T-helper 17 cell (primary cell): ENCODE measurements at places on chromosomes 7 and 10.

DNA sequence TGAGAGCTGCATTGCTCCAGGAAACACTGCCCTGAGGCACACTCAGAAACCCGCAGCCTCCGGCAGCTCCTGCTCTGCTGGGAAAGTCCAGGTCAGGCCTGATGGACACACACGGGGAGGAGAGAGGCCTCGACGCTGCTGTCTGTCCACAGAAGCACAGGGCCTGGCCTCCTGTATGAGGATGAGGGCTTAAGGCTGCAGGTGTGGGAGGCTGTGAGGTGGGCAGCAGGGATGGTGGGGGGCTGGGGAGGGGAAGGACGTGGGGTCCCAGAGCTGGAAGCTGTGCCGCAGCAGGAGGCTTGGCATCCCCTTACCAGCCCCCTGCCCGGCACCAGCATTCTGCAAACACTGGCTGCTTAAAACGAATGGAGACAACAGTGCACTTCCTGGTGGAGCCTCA, 186.2 kb downstream of the DNAJB6 start:
- DNase-seq: no peak

DNA sequence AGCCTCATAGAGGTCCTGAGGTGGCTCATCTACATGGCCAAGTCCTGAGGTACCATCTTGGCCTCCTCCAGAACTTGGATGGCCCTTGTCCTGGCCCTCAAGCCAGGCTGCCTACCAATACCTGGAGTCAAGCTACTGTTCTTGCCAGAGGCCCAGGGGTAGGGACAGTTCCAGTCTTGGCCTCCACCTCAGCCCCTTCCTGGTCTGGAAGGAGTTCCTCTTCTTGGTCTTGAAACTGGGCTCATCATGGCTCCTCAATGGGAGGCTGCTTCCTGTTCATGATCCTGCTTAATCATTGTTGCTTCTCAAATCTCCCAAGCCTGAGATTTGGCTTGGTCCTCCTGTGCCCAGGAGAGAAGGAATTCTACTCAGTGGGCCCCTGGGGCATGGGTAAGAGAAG, 3.9 kb downstream of the HPS6 start:
- no peak for DNase-seq

GRCh38 chr7:35878351-35878750, 77.5 kb downstream of the SEPTIN7 start:
- DNase-seq: no peak

- no peak for DNase-seq
Observed at GRCh38 chr7:83643739-83644138, 5.2 kb downstream of the SEMA3E start.

DNA sequence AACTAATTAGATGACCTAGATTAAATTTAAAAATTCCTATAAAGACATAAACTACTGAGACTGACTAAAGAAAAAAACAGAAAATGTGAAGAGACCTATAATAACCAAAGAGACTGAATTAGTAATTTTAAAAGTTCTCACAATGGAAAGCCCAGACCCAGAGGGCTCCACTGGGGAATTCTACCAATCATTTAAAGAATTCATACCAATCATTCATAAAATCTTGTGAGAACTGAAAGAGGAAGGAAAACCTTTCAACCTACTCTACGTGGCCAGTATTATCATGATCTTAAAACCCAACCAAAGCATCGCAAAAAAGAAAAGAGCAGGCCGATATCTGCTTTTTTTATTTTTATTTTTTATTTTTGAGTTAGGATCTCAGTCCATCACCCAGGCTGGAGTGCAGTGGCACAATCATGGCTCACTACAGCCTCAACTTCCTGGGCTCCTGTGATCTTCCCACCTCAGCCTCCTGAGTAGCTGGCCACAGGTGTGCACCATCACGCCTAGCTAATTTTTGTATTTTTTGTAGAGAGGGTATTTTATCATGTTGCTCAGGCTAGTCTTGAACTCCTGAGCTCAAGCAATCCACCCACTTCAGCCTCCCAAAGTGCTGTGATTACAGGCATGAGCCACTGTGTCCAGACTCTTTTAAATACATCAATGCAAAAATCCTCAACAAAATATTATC, 48.6 kb downstream of the DGKI start:
- no peak for DNase-seq

GRCh38 chr7:16916105-16916639, 34.4 kb upstream of the AGR3 start:
- no peak for DNase-seq

- no peak for DNase-seq
Observed at GRCh38 chr7:93147363-93147762, 822 bp downstream of the SAMD9L start.

DNA sequence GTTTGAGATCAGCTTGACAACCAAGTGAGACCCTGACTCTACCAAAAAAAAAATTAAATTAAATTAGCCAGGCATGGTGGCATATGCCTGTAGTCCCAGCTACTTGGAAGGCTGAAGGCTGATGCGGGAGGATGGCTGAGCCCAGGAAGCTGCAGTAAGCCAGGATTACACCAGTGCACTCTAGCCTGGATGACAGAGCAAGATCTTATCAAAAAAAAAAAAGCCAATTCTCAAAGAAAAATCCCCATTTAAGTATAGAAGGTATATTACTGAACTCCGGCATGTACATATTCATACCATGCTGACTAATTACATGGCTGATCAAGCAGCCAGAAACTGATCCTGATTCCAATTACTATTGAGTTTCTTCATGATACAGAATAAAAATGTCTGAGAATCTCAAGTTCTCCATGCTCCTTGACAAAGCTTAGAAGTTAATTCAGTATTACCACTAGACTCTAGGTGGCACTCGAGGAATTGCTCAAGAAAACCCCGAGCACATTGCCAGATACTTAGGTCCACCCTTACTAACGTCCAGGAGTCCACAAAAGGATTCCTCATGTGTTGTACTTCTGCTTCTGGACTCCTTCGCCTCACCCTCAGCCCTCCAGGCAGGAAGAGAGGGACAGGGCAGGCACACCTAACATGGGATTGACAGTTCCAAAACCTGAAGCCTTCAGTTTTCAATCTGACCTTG, 148.9 kb downstream of the PARD3 start:
- no peak for DNase-seq

- DNase-seq: no peak
Observed at GRCh38 chr10:123413353-123413752, 252.8 kb upstream of the GPR26 start.

- DNase-seq: no peak
Observed at GRCh38 chr7:123494193-123494796, 40.1 kb downstream of the IQUB start.

DNA sequence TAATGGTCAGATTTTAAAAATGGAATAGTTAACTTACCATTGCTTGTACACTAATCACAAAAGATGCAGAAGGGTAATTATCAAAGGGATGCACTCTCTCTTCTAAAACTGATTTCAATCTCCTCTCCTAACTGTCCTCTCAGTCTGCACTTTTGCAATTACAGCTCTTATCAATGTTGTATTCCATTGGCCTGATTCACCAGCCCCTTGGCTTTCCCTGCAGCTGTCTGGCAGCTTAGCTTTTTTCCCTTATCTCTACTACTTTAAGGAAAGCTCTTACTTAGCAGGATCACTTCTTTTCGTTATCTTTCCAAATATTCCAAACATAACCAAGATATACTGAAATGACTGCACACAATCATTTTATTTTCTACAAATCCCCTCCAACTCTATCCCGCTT, 448.8 kb downstream of the GRM8 start:
- DNase-seq: no peak

DNA sequence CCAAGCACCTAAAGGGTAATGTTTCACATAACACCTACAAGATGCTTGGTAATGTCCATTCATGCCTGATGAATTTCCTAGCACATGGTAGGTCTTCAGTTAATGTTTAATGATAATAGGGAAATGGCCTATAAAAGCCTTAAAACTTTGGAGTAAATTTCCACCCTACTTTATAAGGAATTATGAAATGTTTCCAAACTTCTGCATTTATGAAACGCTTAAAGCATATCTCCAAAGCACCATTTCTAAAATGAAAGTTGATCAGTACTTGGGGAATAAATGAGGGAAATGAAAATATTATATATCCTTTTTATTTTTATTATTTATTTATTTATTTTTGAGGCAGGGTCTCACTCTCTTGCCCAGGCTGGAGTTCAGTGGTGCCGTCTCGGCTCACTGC, 51.8 kb downstream of the INPP5F start:
- no peak for DNase-seq

DNA sequence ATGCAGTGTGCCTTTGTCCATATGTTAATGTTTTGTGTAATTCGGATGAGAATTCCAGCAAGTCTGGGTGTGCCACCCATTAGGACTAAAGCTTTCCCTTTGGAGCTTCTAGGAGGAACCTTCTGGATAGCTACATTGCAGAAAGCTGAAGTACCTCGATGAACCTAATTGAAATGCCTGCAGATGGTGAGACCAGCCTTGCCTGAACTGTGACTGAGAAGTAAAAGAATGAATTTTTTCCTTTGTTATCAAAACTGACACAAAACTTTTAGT, 31.1 kb upstream of the FBXW4 start:
- no peak for DNase-seq

DNA sequence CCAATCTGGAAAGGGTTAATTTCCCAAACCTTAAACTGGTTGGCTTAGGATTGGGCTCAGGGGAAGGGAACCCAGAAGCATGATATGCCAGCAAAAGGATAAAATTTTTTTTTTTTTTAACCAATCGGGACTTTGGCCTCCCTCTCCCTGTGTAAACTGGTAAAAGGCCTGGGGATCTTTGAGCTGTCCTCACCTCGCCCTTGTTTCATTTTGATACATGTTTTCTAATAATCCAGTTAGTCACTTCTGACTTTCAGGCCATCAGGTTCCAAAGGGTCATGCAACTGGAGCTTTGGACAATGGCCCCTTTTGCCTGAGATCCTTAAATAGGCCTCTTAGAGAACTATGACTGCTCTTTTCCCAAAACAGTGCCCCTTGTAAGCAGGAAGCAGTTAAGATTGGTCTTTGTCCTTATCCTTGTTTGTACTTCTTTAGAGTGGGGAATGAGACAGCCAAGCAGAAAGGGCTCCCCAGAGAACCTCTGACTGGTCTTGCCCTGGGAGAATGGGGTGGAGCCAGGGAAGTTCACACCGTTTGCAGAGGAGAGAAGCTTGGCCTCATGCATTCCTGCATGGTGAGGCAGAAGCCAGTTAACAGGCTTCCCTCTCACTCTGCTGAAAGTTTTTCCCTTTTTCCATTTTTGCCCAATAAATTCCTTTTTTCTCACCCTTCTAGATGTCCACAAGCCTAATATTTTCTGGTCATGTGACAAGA, 424.2 kb upstream of the CNTNAP2 start:
- no peak for DNase-seq

GRCh38 chr10:70354556-70354955, 27.9 kb downstream of the LRRC20 start:
- DNase-seq: no peak

- no peak for DNase-seq
Observed at GRCh38 chr7:145681159-145681558, 435.4 kb upstream of the CNTNAP2 start.

DNA sequence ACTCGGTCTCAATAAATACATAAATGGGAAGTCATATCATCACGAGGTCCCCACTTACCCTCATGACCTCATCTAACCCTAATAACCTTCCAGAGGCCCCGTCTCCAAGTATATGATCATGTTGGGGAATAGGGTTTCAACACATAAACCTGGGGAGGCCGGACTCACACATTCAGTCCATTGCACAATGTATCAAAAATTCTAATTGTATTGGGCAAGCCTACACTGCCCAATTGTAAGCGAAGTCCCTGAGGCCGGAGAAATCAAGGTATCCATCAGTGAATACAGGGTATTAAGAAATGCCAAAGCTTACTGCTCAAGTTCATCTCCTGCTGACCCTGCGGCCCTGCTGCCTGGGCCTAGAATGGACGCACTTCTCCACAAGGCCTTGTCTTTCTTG, 69.6 kb downstream of the PARP12 start:
- no peak for DNase-seq

GRCh38 chr10:60367901-60368300, 21.8 kb downstream of the ANK3 start:
- DNase-seq: no peak

- DNase-seq: no peak
Observed at GRCh38 chr7:81007051-81007450, 88.2 kb upstream of the SEMA3C start.

DNA sequence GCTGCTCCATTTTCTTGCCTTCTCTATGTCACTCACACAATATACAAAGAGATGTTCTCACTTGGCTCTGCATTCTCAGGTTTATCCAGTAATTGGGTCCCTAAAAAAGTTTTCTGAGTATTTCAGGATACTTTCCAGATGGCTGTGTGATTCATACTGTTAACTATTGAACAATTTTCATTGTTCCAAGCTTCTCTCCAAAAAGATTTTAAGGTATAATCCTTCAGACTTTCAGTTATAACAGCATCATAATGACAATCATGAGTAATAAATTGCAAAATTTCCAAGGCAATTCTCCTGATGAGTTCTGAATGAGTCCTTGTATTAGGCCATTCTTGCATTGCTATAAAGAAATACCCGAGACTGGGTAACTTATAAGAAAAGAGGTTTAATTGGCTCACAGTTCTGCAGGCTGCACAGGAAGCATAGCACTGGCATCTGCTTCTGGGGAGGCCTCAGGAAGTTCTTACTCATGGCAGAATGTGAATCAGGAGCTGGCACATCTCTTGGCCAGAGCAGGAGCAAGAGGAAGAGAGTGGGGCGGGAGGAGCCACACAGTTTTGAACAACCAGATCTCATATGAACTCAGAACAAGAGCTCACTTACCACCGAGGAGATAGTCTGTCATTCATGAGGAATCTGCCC, 148.1 kb downstream of the SLC16A9 start:
- no peak for DNase-seq

DNA sequence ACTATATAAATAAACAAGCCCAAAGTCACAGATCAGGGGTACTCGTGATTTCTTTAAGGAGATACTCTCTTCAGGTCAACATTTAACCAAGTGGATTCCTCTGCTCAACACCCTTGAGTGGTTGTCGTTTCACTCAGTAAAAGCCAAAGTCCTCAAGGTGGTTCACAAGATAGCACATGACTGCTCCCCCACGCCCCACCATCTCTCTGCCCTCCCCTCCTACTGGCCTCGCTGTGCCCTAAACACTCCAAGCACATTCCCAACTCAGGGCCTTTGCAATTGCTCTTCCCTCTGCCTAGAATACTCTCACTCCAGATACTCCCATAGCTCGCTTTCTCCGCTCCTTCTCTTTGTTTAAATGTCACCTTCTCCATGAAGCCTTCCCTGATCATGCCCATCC, 72.1 kb upstream of the FHIP2A start:
- DNase-seq: no peak

DNA sequence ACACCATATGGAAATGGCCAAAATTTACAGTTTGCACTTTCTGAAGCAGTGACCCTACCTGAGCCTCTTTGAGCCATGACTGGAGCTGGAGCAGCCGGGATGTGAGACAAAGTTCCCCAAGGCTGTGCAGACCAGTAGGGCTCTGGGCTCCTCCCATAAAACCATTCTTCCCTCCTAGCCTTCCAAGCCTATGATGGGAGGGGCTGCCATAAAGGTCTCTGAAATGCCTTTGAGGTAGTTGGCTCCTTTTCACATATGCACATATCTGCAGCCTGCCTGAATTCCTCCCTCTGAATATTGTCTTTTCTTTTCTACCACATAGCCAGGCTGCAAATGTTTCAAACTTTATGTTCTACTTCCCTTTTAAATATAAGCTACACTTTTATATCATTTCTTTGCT, 516.6 kb upstream of the POM121L12 start:
- no peak for DNase-seq
